ENCODE measurements at places on chromosomes 4 and X. TPM values are rescaled to one million over a fixed set of nuclear protein-coding genes. Genes with fewer than 3 reads are reported as not detected.

NLRP2B gene
- total RNA-seq = not detected

S100P gene
- total RNA-seq = 2.1 TPM

DNA sequence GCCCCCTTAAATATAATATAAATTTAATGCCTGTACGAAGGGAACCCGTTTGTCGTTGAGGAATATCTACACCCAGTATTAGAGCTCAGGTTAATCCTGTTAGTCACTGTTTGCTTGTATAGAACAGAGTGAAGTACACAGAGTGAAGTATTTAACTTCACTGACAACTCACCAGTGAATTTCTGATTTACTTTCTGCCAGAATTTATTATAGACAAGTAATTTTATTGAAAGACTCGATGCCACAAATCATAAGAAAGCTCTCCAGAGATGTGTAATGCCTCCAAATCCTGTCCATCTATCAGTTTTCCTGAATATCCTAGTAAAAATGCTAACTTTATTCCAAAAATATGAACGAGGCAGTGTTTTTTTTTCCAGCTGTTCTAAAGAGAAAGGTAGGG is 1.6 kb downstream of the GAB1 start:
- no peak overlapping the region for H3K27ac ChIP-seq
- peaks cover 6% of the 10 kb centered on the region for H3K4me1 ChIP-seq
- H3K36me3 ChIP-seq = no peaks in the 10 kb centered on the region
- H3K4me3 ChIP-seq = no peak overlapping the region

DNA sequence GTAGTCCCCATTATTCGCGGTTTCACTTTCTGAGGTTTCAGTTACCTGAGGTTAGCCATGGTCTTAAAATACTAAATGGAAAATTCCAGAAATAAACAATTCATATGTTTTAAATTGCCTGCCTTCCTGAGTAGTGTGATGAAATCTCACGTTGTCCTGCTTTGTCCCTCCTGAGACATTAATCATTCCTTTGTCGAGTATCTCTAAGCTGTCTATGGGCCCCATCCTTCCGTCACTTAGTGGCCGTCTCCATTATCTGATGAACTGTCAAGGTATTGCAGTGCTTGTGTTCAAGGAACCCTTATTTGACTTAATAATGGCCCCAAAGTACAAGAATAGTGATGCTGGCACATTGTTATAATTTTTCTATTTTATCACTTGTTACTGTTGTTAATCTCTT is 94.8 kb downstream of the ADGRL3 start:
- DNase-seq = no peak
- no peaks in the 10 kb centered on the region for H3K36me3 ChIP-seq
- H3K27me3 ChIP-seq = no peaks in the 10 kb centered on the region
- H3K4me3 ChIP-seq = no peak overlapping the region
- no peaks in the 10 kb centered on the region for H3K4me1 ChIP-seq

DNA sequence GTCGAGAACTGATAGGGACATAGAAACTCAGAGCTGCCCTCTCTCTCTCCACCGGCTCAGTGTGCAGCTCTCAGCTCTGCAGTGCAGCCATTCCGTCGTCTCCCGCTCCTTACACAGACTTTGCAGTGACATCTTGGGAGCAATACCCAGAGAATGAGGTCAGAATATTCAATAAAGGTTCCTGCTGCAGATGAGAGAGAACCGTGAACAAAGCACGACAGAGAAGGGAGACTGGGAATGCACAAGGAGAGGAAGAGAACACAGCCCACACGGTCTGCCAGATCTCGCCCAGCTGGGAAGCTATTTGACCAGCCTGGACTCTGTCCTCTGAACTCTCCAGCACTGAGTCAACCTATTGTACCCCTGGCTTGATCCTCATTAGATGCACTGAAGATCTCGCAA is 118.0 kb upstream of the PPARGC1A start:
- no peaks in the 10 kb centered on the region for H3K36me3 ChIP-seq
- no peaks in the 10 kb centered on the region for H3K4me1 ChIP-seq
- no peaks in the 10 kb centered on the region for H3K27me3 ChIP-seq

DNA sequence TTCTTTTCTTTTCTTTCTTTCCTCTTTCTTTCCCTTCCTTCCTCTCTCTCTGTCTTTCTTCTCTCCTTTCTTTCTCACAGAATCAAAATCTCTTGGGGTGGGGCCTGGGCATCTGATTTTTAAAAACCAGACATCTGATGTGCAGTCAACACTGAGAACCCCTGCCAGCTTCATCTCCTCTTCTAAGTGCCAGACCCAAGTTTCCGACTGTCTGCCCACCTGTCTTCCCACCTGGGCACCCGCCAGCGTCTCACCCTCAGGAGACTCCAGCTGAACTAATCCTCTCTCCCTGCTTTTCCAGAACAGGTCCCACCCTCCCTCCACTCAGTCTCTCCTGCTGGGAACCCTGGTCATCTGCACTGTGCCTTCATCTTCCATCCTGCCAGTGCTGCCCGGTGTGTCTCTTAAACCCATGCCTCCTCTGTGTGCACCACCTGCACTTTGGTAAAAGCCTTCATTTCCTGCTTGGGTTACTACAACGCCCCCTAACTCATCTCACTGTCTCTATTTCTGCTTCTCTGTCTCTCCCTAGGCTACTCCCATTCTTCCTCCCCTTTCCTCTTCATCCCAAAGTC is 2.8 kb downstream of the SOD3 start:
- H3K36me3 ChIP-seq = no peaks in the 10 kb centered on the region
- no peak overlapping the region for H3K4me3 ChIP-seq
- H3K4me1 ChIP-seq = no peaks in the 10 kb centered on the region
- peaks cover 36% of the 10 kb centered on the region for H3K27me3 ChIP-seq
- no peak for DNase-seq

GRCh38 chrX:100606753-100607152 is 22.0 kb downstream of the TNMD start:
- no peaks in the 10 kb centered on the region for H3K27me3 ChIP-seq
- H3K4me3 ChIP-seq = no peak overlapping the region
- peaks cover 3% of the 10 kb centered on the region for H3K4me1 ChIP-seq
- no peaks in the 10 kb centered on the region for H3K36me3 ChIP-seq
- no peak for DNase-seq

DNA sequence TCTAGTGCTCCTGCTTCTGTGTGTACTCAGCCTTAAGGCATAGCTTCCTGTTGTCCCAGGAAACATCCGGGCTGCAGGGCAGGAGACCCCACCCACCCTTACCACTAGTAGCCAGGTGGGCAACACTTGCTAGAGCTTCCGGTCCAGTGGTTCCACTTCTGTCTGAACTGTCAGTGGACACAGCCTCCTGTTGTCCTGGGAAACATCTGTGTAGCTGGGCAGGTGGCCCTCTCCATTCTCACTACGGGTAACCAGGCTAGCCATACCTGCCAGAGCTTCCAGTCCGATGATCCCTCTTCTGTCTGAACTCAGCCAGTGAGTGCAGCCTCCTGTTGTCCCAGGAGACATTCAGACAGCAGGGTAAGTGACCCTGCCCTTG is 372.2 kb downstream of the INPP4B start:
- H3K27me3 ChIP-seq = no peaks in the 10 kb centered on the region
- H3K36me3 ChIP-seq = no peaks in the 10 kb centered on the region
- H3K27ac ChIP-seq = no peak overlapping the region

AMBN gene
- total RNA-seq = not detected

DNA sequence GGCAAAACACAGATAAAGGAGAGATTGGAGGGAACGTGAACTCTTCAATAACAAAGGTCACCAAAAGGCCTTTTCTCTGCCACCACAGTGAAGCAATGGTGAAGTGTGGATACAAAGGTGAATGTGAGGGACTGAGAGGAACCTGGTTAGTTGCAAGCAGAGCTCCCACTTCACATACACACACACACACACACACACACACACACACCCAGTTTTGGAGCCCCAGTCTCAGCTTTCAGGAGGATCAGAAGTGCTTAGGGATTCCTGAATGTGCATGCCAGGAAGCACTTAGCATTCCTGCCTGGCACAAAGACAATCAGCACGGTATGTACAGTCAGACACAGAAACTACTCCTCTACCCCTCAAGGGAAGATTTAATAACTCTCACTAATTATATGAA is 71.5 kb downstream of the ARHGEF9 start:
- peaks cover 34% of the 10 kb centered on the region for H3K36me3 ChIP-seq
- no peak overlapping the region for H3K27ac ChIP-seq
- H3K4me1 ChIP-seq = no peaks in the 10 kb centered on the region
- no peaks in the 10 kb centered on the region for H3K27me3 ChIP-seq
- no peak overlapping the region for H3K4me3 ChIP-seq

ASB9 gene
- 0.33 TPM for total RNA-seq

DNA sequence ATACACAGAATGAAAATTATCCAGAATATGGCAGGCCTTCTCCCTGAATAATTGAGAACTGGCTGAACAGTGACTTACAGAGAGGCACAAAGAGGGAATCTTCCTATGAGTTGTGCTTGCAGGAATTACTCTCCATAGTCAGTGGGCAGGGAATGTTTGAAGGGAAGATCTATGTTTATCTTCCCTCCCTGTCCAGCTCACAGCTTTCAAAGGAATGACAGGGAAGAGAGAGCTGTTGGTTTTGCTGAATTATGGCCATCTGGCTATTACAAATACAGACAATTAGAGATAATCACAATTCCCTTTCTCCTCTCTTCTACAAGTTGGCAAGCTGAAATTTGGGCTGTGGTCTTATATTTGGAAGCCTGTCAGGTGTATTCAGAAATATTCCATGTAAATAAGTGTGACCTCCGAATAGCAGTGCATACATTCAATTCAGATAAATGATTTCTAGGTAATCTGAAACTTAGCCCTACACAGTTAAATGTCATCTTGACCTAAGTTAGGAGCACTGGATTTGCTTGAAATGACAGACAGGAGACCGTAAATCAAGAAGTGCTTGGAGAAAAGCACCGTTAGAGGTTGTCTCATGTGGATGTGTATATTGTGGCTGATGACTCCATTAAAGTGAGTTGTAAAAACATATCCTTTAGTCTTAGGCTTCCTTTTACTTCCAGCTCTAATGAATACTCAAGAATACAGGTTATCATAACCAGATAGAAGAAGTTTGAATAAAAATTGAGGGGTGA is 136.8 kb downstream of the C4orf33 start:
- no peaks in the 10 kb centered on the region for H3K27me3 ChIP-seq
- no peaks in the 10 kb centered on the region for H3K36me3 ChIP-seq
- no peak overlapping the region for H3K27ac ChIP-seq

CXXC4 gene
- total RNA-seq = not detected

GRCh38 chr4:152206185-152206584 is 329.7 kb downstream of the FBXW7 start:
- peaks cover 2% of the 10 kb centered on the region for H3K36me3 ChIP-seq
- no peak overlapping the region for H3K27ac ChIP-seq
- no peak for DNase-seq

- no peaks in the 10 kb centered on the region for H3K27me3 ChIP-seq
- no peak overlapping the region for H3K4me3 ChIP-seq
- H3K4me1 ChIP-seq = no peaks in the 10 kb centered on the region
- DNase-seq = no peak
- H3K36me3 ChIP-seq = no peaks in the 10 kb centered on the region
- H3K27ac ChIP-seq = no peak overlapping the region
Observed at GRCh38 chr4:41559940-41560516, 22.1 kb downstream of the LIMCH1 start.

DCLK2 gene
- not detected for total RNA-seq

DNA sequence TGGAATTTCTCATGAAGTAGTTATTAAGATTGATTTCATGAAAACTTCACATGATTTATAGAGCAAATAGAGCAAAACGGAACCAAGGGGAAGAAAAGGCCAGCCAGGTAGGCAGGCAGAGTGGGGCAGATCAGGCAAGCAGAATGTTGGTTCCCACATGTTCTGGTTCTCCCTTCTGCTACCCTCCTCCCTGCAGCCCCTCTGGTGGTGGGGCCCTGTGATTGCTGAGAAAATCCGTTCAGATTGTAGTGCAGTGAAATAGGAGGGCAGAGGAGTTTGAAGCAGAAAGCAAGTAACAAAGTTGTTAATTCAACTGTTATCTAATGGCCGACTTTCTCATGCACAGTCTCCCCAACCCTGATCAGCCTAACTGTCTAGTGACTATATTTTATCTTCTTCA is 185.3 kb downstream of the MID1IP1 start:
- no peak overlapping the region for H3K4me3 ChIP-seq
- H3K36me3 ChIP-seq = no peaks in the 10 kb centered on the region
- DNase-seq = no peak
- peaks cover 1% of the 10 kb centered on the region for H3K4me1 ChIP-seq
- H3K27ac ChIP-seq = no peak overlapping the region

- no peaks in the 10 kb centered on the region for H3K27me3 ChIP-seq
- no peak for DNase-seq
- no peaks in the 10 kb centered on the region for H3K36me3 ChIP-seq
- H3K27ac ChIP-seq = no peak overlapping the region
Observed at GRCh38 chr4:170599894-170600293, 510.1 kb upstream of the AADAT start.

DNA sequence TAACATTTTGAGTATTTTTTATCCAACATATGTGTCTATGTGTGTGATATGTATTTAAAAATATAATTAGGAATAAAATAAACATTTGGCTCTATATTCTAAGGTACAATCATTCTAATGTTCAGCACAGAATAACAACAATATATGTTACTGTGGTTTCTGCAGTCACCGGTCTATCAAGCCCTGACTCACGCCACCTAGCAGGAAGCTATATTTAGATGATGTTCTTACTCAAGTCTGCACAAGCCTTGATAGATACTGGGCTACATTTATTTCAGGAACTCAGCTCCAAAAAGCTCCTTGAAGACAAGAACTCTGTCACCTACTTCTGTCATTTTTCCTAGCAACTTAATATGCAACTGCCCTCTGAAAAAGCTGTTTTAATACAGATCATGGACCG is 152.0 kb upstream of the FTHL17 start:
- no peak overlapping the region for H3K27ac ChIP-seq
- peaks cover 2% of the 10 kb centered on the region for H3K27me3 ChIP-seq

DNA sequence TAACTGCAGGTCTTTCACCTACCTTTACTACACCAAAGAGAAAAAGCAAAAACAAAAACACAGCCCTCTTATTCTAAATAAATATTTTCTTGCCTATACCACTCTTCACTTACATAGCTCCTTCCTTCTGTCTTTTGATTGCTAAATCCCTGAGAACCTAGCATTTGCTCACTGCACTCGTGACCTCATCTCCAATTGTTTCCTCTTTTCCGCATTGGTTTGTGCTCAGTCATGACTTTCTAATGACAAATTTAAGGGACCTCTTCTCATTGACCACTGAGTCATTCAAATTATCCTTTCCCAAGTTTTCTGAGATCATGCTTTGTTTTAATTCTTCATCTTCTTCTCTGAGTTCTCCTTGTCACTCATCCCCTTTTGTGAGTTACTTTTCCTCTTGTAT is 1697.1 kb downstream of the STIM2 start:
- H3K27ac ChIP-seq = no peak overlapping the region
- H3K4me1 ChIP-seq = no peaks in the 10 kb centered on the region
- no peaks in the 10 kb centered on the region for H3K27me3 ChIP-seq
- DNase-seq = no peak

- no peaks in the 10 kb centered on the region for H3K36me3 ChIP-seq
- no peaks in the 10 kb centered on the region for H3K4me1 ChIP-seq
- no peak overlapping the region for H3K27ac ChIP-seq
- H3K4me3 ChIP-seq = no peak overlapping the region
- DNase-seq = no peak
Observed at GRCh38 chr4:71430609-71431008, 91.8 kb downstream of the SLC4A4 start.

DNA sequence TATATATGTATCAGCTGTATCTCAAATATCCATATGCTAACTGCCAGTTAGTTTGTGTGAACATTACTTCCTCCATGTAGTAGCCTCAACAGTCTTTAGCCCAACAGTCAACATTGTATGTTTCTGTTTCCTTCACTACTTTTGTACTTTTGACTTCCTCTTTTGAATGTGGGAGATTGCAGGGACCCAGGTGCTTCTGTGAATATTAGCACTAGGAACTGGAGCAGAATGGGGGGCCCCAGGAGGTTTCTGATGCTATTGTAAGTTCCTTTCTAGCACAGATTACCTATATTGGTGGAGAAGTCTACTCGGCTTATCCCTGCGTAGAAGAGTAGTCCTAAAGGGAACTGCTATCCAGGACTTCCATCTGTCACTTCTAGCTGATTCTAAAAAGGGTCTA is 2.3 kb downstream of the PLAC8 start:
- H3K4me1 ChIP-seq = peaks cover 56% of the 10 kb centered on the region
- no peaks in the 10 kb centered on the region for H3K27me3 ChIP-seq
- peak overlapping the region; percentile 89 for H3K4me3 ChIP-seq
- H3K36me3 ChIP-seq = peaks cover 19% of the 10 kb centered on the region
